ENCODE measurements at places on chromosomes 1 and 21.

- DNase-seq: no peak
Observed at GRCh38 chr1:1328254-1328653, 2.8 kb upstream of the TAS1R3 start.

- no peak for DNase-seq
Observed at GRCh38 chr1:87000460-87000859, 86.0 kb downstream of the HS2ST1 start.

DNA sequence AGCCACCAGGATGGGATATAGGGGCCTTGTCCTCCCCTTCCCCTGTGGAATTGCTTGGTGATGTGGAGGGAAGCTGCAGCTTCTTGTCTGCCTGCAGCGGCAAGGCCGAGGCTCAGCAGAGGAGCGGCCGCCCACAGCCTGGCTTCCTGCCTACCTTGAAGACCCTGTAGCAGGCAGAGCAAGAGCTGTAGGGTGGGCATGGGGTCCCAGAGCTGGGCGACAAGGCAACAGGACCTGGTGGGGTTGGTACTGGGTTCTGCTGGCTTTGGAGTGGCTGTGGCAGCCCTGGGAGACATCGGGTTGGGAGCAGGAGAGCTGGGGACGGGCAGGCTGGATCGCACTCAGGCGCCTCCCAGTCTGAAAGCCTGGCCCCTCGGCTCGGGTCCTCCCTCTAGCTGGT is 5.7 kb upstream of the GPR153 start:
- no peak for DNase-seq

DNA sequence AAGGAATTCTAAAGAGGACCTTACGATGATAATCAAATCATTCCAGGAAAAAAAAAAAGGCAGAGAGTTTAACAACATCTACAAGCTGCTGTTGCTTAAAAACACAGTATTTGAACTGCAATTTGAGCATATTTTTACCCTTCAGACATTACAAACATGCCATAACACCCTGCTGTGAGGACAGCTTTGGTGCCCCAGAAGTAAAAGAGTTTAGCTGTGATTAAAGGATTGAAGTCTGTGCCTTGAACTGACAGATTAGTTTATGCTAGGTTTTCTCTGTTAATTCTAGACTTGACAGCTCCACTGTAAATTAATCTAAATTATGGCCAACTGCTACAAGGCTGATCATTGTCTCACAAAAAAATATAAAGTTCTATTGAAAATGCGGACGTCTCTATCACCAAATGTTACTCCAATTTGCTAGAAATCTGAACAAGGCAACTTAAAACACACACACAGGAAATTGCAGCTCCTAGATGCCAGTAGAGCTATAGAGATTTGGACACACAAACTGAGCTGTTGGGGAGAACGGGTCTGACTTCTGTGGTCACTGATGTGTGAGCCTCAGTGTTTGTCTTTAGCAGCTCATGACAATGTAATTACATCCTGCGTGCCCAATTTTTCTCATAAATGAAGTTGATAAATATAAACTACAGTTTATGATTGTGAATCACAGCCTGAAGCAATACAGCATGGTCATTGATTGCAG is 217.9 kb downstream of the NTNG1 start:
- peak; percentile 1 for DNase-seq

- DNase-seq: peak; percentile 56
Observed at GRCh38 chr1:229596925-229597699, 28.8 kb downstream of the TAF5L start.

- no peak for DNase-seq
Observed at GRCh38 chr1:26752519-26752918, 35.2 kb upstream of the PIGV start.

GRCh38 chr1:245160741-245161400 is 6.1 kb downstream of the KIF26B start:
- no peak for DNase-seq

- no peak for DNase-seq
Observed at GRCh38 chr1:26038477-26038876, 7.4 kb downstream of the SLC30A2 start.

DNA sequence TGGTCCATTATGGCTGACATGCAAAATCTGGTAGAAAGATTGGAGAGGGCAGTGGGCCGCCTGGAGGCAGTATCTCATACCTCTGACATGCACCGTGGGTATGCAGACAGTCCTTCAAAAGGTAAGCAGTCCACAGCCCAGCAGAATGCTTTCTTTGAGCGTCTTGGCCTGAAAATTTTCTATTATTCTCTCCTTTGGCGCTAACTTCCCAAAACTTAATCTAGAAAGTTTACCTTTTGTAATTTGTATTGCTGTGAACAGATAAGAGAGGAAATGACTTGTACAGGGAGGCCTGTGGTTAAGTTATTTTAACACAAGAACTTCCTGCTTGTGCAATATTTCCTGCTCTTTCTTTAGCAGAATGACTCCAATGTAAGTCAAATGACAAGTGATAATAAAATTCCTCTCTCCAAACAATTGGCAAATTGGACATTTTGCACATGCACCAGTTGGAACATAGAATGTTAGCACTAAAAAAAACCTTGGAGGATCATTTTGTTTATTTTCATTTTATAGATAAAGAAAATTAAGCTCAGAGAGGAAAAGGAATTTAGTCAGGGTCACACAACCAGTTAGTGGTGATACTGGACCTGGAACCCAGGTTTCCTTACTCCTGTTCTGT is 18.9 kb downstream of the CAP1 start:
- peak; percentile 23 for DNase-seq

GRCh38 chr1:17616731-17617279 is 77.3 kb downstream of the ARHGEF10L start:
- no peak for DNase-seq

GRCh38 chr21:26140164-26140579 is 30.4 kb downstream of the APP start:
- peak; percentile 58 for DNase-seq

DNA sequence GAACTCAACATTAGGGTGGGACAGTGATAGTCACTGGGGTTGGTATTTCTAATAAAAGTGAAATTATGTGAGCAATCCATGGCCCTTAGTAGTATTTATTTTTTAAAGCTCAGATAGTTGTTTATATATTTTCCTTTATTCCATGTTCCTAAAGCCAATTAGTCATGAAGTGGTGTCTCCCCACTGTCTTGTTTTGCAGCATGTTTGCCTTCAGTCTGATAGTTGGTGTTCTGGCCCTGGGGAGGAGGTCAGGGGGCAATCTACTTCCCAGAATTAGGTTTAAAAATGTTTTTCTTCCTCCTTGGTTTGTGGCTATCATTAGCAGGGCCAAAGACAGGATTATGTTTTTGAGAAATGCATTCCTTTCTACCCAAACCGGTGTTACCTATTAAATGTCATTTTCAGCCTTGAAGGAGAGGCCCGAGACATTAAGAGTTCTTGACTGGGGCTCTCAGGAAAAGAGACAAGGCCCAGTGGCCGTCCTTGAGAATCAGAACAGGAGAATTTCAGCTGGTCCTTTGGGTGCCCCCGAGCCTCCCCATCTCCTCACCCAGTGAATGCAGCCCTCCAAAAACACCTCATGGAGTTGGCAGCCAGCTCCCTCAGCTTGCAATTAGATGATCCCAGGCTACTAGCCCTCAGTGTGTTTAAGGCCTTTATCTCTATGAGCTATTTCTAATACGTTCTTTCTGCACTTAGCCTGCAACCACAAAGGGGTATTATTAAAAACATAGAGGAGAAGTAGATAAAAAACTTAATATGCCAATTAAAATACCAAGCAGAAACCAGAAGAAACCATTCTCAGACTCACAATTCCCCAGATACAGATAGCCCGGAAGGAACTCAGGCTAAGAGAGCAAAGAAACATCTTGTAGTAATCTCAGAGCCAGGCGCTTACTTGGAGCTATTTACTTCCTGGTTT is 71.3 kb upstream of the NGF start:
- DNase-seq: peak; percentile 53

GRCh38 chr21:44614161-44614631 is 2.3 kb downstream of the KRTAP10-8 start:
- DNase-seq: no peak

DNA sequence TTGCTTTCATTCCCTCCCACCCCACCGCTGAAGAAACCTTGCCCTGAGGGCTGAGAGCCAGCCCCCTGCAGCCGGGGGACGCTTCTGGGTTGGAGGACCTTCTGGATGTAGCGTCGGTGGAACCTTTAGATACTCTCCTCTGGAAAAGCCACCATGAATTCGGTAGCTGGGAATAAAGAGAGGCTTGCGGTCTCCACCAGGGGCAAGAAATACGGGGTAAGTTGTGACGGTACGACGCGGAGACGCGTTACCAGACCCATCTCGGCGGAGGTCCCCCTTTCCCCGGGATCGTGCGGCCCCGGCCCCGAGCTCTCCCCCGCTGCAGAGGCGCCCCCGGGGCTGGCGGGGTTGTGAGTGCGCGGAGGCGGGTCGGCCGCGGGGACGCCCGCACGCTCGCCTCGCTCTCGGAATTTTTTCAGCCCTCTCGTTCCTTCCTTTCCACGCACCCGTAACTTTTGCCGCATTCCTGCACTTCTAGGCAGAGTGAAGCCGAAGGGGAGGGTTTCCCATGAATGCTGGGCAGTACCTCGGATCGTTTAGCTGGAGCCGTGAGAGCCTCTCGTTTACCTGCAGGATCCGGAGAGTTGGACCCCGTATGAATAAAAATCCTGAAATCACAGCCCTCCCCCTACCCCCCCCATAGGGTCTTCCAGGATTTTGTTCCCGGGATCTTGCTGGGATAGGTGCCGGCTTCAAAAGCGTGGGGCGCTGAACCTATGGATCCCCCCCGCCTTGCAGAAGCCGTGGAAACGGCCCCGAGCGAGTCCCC is 671 bp downstream of the KIF26B start:
- DNase-seq: peak; percentile 38

- no peak for DNase-seq
Observed at GRCh38 chr1:233695901-233696300, 82.0 kb downstream of the KCNK1 start.

DNA sequence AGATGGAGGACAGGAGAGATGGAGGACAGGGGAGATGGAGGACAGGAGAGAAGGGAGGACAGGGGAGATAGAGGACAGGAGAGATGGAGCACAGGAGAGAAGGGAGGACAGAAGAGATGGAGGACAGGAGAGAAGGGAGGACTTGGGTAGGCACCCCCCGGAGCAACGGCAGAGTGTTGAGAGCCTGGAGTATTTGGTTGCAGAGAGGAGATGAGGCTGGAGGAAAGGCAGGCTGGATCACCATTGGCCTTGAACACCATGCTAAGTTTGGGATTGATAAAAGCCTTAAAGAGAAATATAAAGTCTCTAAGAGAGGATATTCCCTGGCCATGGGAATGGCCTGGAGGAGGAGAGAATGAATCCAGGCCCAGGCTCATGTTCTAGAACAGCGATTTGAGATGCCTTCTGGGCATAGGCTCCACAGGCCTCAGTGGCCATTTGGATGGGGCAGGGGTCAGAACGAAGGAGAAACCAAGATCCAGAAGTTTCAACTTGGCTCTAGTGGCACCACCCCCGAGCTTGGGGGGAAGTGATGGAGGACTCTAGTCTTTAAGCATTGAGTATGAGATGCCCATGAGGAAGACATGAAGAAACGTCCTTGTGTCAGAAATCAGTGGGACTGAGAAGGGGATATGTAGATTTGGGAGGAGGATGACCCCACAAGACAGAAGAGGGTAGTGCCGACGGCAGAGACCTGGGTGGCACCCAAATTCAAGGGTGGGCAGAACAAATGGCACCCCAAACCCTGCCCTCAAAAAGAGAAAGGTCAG is 47.9 kb upstream of the EDN2 start:
- no peak for DNase-seq

GRCh38 chr1:235952950-235953615 is 86.4 kb upstream of the LYST start:
- no peak for DNase-seq

GRCh38 chr1:22627331-22627730 is 9.1 kb upstream of the C1QA start:
- no peak for DNase-seq

- no peak for DNase-seq
Observed at GRCh38 chr1:245336149-245336983, 181.6 kb downstream of the KIF26B start.

GRCh38 chr1:247448107-247448791 is 9.7 kb downstream of the OR2B11 start:
- peak; percentile 48 for DNase-seq

DNA sequence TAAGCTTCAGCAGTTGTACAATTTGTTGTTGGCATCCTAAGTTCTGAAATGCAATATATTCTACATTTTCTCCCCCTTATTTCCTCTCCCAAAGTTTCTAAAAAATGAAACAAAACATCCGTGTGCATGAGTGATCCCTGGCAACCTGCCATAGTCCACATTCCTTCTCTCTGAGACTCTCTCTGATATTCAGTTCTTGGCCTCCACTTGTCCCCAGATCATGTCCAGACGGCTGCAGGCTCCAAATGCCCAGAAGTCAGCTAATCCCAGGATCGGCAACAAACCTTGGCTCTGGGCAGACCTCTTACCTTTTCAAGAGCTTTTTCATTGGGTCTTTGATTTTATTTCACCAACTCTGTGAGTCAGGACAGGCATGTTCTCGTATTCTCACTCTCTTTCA is 187.8 kb downstream of the ETS2 start:
- DNase-seq: peak; percentile 94
